Osteocyte (in vitro differentiated cells): ENCODE measurements at places on chromosomes 11 and 22. TPM values are rescaled to one million over a fixed set of nuclear protein-coding genes. Genes with fewer than 3 reads are reported as not detected.
A peak's percentile ranks its signal among the peaks of the same experiment; 100 is the strongest.

SLC22A25 gene
- not detected in 2 replicates for total RNA-seq

SMIM35 gene
- not detected in 2 replicates for total RNA-seq

SEC14L2 gene
- 14.9 and 19.0 TPM in 2 replicates for total RNA-seq

PARVG gene
- not detected in 2 replicates for total RNA-seq

PKP3 gene
- total RNA-seq, result 0.40 and 0.50 TPM in 2 replicates

RNASEH2C gene
- 54.2 and 55.6 TPM in 2 replicates for total RNA-seq

C22orf31 gene
- not detected in 2 replicates for total RNA-seq

WNT7B gene
- 2.3 and 2.7 TPM in 2 replicates for total RNA-seq

CCND1 gene
- total RNA-seq, result 180 and 183 TPM in 2 replicates

CHADL gene
- 0.43 TPM in 1 of 2 replicates, not detected in the other for total RNA-seq

MS4A12 gene
- total RNA-seq, result not detected in 2 replicates

NAALAD2 gene
- total RNA-seq, result 3.9 and 5.5 TPM in 2 replicates

FDX1 gene
- total RNA-seq, result 6.3 and 7.1 TPM in 2 replicates

PRDM11 gene
- total RNA-seq, result 22.9 and 25.4 TPM in 2 replicates

BARX2 gene
- total RNA-seq, result not detected in 2 replicates

SCGB2A2 gene
- total RNA-seq, result not detected in 2 replicates

MUC5B gene
- not detected in 2 replicates for total RNA-seq

RBMXL2 gene
- total RNA-seq, result not detected in 2 replicates

SCN2B gene
- not detected in 2 replicates for total RNA-seq

DNA sequence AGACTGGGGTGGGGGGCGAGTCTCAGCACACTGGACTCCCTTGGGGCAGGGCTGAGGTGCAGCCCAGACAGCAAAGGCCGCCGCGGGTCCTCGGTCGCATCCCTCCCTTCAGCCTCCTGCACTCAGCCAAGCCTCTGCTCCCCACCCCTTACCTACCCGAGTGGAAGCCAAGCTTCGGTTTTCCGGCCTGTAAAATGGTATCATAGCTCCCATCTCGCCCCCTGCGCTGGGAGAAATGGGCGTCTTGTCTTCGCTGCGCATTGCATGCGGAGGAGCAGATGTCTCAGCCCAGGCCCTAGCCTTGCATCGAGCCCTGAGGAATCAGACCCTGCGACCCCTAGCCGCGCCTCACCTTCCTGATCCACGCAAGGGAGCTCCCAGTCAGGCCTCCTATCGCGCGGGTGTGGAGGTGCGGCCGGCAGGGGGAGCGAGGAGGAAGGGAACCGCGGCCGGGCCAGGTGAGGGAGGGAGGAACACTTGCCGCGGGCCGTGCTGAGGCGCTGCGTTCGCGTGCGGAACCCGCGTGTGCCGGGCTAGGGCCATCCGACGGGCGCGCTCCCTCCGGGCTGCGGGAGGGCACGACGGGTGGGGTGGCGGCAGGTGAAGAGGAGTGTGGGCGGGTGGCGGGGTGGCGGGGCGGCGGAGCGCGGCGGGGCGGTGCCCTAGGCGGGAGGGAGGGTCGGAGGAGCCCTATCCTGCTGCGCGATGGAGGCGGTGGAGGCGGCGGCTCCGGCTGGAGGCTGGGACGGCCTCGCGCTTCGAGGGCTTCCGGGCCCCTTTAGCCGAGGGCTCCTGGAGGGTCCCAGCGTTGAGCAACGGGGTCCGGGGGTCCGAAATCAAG lies 4.1 kb upstream of the TBX1 start:
- no peak for DNase-seq

- DNase-seq, result no peak
Observed at GRCh38 chr11:76698321-76699043, 27.9 kb upstream of the LRRC32 start.

GRCh38 chr11:68257477-68258362 lies 14.1 kb downstream of the C11orf24 start:
- DNase-seq, result peak; percentile 98

GRCh38 chr22:36933629-36934417 lies 20.4 kb downstream of the CSF2RB start:
- no peak for DNase-seq

- no peak for DNase-seq
Observed at GRCh38 chr11:122162095-122162494, 46.1 kb upstream of the BLID start.

- DNase-seq, result no peak
Observed at GRCh38 chr11:36381015-36381360, 84.9 kb downstream of the PRR5L start.

- no peak for DNase-seq
Observed at GRCh38 chr22:46738647-46739093, 618 bp upstream of the CERK start.

DNA sequence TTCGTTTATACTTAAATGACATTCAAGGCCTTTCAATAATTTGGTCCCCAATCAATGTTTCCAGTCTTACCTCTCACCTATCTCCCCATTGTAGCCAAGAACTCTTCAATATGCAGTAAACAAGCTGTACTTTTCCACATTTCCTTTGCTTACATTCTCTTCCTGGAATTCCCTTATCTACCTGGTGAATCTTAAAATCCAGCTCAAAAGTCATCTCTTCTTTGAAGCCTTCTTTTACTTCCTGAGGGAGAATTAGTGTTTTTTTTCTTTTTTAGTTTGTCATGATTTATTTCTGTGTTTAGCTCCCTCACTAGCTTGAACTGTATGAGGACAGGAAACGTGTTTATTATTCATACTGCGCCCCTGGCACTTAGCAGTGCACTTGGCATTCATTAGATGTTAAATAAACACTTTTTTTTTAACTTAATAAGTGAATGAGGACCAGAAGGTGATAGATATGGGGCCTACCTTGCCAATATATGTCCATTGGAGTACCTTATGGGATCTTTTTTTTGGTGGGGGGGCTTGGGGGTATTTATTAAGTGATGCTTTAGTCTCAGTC lies 4.9 kb upstream of the PTS start:
- DNase-seq, result no peak

DNA sequence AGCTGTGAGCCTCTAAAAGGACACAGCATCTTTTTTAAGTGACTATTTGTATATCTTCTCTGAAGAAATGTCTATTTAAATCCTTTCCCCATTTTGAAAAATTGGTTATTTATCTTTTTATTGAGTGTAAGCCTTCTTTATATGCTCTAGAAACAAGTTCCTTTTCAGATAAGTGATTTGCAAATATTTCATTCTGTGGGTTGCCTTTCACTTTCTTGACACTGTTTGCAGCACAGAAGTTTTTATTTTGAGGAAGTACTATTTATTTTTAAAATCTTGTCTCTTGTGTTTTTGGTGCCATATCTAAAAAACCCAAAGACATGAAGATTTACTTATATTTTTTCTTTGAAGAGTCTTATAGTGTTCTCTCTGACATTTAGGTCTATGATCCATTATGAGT lies 40.1 kb upstream of the LYVE1 start:
- DNase-seq, result no peak

- DNase-seq, result no peak
Observed at GRCh38 chr11:70892889-70893288, 359.5 kb downstream of the SHANK2 start.

- no peak for DNase-seq
Observed at GRCh38 chr11:35811783-35812182, 132.1 kb upstream of the LDLRAD3 start.

DNA sequence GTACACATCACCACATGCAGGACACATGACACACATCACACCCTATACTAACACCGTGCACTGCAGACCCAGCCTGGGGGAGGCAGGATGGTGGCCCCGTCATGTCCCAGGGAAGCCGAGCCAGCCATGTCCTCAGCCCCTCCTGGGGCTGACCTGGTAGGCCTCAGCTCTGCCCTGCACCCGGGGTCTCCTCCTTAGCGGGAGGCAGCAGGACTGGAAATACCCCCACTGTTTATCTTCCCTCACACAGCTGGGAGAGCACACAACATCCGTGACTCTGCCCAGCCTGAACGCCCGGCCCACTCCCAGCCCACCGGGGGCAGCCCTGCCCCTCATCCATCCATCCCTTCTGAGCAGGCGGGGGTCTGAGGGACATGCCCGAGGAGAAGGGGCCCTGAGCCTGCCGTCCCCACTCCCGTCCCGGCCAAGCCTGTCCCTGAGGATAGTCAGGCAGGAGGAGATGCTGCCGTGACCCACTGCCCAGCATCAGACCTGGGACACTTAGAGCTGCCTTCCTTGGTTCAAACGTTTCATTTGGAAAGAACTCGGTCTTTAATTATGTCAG lies 945.0 kb downstream of the BRD1 start:
- DNase-seq, result peak; percentile 79

GRCh38 chr11:86587264-86588193 lies 84.9 kb downstream of the ME3 start:
- no peak for DNase-seq

DNA sequence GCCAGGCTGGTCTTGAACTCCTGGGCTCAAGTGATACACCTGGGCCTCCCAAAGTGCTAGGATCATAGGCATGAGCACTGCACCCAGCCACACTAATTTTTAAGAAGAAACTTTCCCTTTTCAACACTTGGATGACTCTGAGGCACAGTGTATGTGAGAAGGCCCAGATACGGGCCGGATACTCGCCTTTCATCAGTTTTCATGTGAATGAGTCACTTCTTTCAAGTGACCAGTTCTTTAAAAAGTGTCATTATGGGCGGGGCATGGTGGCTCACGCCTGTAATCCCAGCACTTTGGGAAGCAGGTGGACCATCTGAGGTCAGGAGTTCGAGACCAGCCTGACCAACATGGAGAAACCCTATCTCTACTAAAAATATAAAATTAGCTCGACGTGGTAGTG lies 120.8 kb downstream of the CTTN start:
- DNase-seq, result no peak

DNA sequence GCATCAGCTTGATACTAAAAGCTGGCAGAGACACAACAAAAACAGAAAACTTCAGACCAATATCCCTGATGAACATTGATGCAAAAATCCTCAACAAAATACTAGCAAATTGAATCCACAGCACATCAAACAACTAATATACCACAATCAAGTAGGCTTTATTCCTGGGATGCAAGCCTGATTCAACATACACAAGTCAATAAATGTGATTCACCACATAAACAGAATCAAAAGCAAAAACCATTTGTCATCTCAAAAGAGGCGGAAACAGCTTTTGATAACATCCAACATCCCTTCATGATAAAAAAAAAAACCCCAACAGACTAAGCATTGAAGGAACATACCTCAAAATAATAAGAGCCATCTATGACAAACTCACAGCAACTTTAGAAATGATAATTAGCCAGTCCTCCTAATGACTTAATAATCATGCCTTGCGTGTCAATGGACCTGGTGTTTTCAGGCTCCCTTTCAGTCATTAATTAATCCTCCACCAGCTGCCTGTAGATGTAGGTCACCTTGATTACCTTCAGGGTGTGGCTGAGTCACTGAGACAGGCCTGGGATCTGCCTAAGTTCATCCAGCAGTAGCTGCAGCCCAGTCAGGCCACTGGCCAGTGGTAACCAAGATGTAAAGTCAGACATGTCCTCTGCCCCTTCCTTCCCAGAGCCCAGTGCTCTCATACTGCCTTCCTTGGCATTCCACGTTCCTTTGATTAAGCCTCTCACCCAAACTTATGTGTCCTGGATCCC lies 109.8 kb downstream of the EHF start:
- DNase-seq, result no peak

GRCh38 chr11:9765320-9766101 lies 101.6 kb downstream of the SWAP70 start:
- peak; percentile 92 for DNase-seq

GRCh38 chr22:49540913-49541692 lies 286.6 kb downstream of the BRD1 start:
- no peak for DNase-seq

- no peak for DNase-seq
Observed at GRCh38 chr22:36619797-36620399, 83.7 kb downstream of the CACNG2 start.

DNA sequence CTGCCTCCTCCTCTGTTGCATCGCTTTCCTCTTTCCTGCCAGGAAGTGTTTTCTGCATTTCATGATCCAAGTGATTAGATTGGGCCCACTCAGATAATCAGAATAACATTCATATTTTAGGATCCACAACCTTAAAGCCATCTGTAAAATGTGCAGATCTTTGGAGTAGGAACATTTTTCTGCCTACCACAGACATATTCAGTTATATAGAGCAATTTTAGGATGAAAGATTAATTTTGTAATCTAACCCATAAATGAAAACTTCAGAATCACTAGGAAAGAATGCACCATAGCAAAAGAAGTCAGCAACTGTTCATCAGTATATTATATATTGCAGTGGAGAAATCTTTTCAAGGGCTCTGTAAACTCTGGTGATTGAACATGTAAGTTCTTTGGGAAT lies 659.9 kb upstream of the LUZP2 start:
- no peak for DNase-seq

- DNase-seq, result no peak
Observed at GRCh38 chr11:1734641-1735081, 15.7 kb downstream of the IFITM10 start.

- no peak for DNase-seq
Observed at GRCh38 chr11:35990170-35990569, 46.3 kb downstream of the LDLRAD3 start.

DNA sequence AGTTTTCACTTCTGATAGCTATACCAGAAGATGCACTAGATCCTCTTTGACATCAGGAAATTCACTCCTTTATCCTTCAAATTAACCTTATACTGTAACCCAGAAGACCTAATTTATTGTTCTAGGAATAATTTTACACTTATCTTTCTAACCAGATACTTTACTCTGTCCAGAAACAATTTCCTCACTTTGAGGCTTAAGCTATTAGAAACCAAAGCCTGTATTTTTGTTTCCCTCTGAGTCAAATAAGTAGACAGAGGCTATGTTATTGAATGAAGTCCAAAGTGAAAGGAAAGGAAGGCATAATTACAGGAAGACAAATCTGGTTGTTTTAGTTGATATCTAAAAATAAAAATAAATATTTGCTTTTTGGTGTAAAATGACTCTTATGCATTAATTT lies 2.2 kb downstream of the OR51V1 start:
- no peak for DNase-seq

GRCh38 chr11:64759722-64760719 lies at the start of gene PYGM:
PYGM (minus strand) TSS chr11:64759974; CDS start chr11:64759898, 76 bp downstream.
- no peak for DNase-seq

DNA sequence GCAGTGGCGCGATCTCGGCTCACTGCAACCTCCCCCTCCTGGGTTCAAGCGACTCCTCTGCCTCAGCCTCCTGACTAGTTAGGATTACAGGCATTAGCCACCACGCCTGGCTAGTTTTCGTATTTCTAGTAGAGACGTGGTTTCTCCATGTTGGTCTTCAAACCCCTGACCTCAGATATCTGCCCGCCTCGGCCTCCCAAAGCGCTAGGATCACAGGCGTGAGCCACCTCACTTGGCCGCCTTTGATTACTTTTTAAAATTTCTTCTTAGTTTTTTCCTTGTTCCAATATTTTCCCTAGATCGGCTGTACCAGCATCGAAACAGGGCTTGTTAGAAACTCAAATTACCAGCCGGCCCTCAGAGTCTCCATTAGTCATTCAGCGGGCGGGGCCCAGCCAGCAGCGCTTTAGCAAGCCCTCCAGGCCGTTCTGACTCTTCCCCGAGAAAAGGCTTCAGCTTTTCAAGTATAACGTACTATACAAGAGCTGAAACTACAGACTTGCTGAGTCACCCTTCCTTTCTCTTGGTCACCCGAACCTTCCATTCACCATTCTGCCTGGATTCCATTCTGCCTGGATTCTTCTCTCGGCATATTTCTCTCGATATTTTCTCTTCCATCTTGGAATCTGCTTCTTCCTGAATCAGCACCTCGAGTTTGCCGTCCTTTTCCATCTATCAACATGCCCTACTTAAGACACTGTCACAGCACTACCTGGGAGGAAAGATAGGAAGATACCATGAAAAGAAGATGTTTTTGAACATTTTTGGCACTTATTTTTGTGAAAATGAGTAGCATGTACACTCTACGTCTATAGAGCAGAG lies 6.7 kb upstream of the CAPRIN1 start:
- no peak for DNase-seq
